ENCODE measurements at places on chromosomes 6 and 20.

DNA sequence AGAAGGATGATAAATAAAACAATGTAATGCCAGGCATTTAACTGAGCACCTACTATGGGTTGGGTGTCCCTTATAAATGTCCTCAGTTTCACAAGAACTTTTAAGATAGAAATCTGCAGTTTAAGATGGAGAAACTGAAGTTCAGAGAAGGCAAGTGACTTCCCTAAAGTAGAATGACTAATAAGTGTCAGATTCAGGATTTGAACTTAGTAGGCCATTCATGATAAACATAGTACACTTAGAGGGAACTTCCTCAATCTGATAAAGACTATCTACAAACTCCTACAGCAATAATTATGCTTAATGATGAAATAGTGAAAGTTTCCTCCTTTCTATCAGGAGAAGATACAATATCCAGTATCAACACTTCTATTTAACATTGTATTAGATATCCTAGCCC is 43.9 kb downstream of the NCR2 start:
- no peak for DNase-seq

- DNase-seq = no peak
Observed at GRCh38 chr6:124829822-124830221, 132.4 kb upstream of the RNF217 start.

GRCh38 chr6:11551053-11551452 is 13.5 kb downstream of the TMEM170B start:
- no peak for DNase-seq

GRCh38 chr6:46730921-46731461 is 4.2 kb downstream of the PLA2G7 start:
- DNase-seq = no peak

DNA sequence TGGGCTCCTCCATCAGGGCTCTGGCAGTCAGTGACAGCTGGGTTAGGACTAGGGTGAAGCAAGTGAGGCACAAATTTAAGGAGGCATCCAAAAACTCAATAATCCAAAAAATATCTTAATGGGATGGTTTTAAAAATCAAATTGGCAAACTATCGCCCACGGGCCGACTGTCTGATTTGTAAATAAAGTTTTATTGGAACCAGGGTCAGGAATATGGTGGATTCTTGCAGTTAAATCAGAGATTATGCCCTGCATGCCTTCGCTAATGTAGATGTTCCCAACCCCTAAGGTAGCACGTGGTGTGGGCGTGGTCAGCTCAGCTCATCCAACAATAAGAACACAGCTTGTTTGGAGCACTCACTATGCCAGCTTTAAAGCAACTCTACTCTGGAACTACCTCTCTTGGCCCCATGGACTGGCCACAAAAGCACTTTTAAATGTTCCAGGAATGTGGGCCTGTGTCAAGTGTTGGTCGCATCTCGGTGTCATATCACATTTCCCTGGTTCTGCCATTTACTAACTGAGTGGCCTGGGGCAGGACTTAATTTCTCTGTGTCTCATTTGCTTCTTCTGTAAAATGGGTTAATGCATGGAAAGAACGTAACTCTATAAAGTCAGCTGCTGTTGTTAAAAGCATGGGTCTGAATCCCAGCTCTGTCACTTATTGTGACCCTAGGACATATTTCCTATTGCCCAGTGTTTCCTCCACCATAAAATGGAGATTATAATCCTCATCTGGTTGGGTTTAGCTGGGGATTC is 7.0 kb downstream of the TP53RK start:
- DNase-seq = no peak

DNA sequence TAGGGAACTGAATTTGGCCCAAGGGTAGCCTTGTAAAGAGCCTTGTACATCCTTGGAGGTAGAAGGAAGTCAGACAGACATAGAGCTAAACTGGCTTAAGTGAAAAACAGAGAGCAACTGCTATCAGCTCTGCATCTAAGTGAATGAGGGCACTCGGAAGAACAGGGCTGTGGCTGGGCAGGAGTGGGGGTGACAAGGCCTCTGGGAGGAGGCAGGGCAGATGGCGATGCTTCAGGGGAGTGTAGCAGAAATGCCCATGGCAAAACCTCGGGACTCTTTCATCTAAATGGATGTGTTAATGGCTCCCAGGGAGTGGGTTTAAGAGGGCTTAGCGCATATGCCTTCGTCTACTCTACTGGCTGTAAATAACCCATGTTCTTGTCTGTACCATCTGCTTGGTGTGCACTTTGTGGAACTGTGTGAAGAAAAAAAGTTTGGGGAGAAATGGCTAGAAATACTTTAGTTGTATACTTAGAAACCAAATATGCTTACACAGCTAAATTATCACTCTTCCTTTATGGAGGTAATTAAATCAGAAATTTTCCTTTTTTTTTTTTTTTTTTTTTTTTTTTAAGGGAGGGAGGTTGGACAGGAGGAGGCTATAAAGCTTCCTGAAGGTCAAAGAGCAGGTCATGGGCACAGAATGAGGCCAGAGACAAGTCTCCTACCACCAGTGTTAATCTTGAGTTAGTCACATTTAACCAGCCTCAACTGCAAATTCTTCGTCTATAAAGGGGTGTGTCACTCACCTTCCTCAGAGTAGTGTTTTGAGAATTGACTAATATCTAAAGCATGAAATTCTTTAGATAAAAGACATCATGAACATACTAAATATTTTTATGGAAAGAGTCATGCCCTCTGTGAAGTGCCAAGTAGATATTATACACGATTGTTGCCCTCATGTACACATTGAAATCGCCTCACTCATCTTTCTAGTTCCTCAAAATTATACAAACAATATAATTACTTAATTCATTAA is 60.9 kb downstream of the FYN start:
- no peak for DNase-seq

GRCh38 chr6:101403216-101403945 is 9.9 kb downstream of the GRIK2 start:
- DNase-seq = no peak
